RWPE1 (cell line): ENCODE measurements at places on chromosomes 13 and 19.

DNA sequence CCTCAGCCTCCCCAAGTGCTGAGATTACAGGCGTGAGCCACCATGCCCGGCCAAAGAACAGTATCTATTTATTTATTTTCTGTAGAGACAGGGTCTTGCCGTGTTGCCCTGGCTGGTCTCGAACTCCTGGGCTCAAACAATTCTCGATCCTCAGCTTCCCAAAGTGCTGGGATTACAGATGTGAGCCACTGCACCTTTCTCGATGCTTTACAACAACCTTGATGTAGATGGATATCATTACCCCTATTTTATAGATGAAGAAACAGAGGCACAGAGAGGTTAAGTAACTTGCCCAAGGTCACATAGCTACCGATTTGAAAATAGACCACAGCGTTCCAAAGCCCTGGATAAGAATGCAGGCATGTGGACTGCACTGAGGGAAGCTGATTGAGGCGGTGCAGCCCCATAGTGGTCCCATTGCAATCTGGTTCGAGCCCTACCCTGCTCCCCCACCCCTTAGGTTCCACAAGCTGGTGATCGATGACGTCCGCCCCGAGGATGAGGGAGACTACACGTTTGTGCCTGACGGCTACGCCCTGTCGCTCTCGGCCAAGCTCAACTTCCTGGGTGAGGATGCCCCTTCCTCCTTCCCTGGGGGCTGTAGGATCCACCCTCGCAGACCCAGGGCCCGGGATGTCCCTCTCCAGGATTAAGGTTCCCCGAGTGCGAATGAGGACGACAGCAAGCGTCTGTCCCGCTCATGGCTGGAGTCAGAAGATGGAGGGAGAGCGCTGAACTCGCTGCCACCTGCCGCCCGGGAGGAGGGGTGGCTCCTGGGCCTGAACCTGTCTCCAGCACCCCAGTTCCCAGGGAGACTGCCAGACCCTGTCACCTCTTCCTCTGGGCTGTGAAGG, 17.9 kb downstream of the MYBPC2 start:
- DNase-seq, result no peak

DNA sequence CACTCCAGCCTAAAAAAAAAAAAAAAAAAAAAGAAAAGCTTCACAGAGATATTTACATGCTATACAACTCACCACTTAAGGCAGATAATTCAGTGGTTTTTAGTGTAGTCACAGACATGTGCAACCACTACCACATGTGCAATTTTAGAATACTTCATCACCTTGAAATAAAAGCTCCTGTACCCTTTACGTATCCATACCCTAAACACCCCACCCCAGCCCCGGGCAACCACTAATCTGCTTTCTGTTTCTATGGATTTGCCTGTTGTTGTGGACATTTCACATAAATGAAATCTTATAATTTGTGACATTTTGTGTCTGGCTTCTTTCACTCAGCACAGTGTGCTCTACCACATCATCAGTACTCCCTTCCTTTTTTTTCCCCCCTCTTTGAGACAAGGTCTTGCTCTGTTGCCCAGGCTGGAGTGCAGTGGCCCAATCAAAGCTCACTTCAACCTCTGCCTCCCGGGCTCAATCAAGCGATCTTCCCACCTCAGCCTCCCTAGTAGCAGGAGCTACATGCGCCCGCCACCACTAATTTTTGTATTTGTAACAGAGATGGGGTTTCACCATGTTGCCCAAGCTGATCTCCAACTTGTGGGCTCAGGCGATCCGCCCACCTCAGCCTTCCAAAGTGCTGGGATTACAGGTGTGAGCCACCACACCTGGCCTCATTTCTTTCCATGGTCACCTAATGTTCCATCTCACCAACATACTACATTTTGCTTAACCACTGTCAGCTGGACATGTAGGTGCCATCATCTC, 4.0 kb downstream of the DDX39A start:
- DNase-seq, result no peak

GRCh38 chr13:27774651-27775050, 17.6 kb upstream of the GSX1 start:
- no peak for DNase-seq

- DNase-seq, result no peak
Measured at GRCh38 chr19:726993-727956, 18.5 kb downstream of the PALM start.

DNA sequence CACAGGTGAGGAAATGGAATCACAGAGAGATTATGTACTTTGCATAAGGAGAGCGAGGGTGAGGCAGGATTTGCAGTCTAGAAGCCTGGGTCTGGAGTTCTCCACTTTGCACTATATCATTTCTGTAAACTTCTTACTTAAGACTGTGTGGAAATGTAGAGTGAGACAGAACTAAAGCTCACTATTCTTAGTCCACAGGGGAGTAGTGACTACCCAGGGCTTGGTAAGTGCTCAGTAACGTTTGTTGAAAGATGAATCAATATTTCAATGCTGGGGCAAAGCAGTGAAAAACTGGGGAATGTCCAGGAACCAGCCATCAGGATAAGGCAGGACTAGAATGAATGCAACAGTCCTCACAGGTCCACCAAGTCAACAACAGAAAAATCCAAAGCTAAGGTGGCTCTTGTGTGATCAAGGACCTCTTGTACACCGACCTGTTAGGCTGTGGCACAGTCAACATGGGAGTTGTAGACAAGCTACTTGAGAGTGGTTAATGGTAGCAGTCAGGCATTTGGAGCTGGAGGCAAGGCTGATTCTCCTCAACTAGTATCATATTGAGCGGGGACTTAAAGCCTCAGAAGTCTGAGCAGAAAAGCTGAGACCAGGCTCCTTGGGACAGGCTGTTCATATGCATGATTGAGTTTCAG, 929 bp upstream of the TNFSF13B start:
- DNase-seq, result no peak

- DNase-seq, result no peak
Measured at GRCh38 chr19:45170146-45171106, 7.6 kb downstream of the TRAPPC6A start.

- DNase-seq, result peak; percentile 98
Measured at GRCh38 chr19:55206664-55207500, 2.4 kb downstream of the PTPRH start.

- DNase-seq, result peak; percentile 22
Measured at GRCh38 chr13:75256922-75257321, 225.0 kb downstream of the TBC1D4 start.

DNA sequence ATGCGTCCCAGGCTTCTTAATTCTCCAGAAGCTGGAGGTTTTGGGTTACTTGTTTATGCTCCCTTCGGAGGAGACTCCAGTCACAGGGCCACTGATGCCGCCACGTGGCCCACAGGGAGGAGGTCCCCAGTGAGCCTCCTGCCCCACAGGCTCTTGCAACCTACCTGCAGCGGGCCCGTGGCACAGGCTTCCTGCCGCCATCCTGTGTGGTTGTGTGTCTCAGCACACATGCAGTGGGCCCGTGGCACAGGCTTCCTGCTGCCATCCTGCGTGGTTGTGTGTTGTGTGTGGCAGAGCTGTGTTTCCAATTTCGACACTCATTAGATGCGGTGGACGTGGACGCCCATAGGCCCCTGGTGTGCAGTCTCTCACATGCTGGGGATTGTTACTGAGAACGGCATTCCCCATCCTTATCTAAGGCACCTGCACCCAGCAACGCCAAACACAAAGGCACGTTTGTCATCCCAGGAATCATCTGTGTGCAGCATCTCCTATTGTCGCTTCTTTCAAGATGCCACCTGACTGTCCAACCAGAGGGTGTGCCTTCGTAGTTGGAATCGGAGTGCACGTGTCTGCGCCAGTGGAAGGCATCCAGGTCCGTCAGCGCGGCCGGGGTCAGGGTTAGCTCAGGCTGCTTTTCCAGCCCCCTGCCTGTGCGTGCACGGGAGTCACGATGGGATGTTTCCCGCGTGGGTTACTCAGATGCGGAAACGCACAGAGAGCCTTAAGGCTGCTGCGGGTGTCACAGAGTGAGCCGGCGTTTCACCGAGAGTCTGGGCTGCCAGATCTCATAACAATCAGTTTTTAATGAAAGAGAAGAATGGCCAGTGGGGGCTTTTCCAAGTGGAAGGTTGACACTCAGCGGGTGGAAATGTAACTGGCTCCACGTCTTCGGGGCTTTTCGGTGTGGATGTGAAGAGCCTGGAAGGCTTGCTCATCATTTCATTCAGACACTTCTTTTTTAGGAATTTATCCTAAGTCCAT, 119.8 kb downstream of the ATP11A start:
- DNase-seq, result no peak

DNA sequence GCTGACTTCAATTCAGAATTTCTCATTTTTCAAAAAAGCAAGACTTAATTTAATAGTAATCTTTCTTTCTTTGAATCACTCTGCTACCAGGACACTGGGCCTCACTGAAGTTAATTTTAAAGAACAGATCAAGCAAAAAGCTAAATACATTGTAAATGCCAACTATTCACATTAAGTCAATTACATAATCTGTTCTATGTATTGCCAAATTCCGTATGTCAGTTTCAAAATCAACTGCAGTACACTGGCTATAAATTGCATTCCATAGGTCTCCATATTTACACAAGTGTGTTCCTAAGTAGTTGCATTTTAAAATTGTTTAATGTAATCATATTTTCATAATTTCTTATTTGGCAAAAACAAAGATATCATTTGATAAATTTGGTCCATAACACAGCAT, 10.1 kb downstream of the FOXO1 start:
- DNase-seq, result no peak

GRCh38 chr13:31352467-31352866, 152.7 kb downstream of the B3GLCT start:
- no peak for DNase-seq

- no peak for DNase-seq
Measured at GRCh38 chr13:33583398-33583797, 234.6 kb upstream of the RFC3 start.

GRCh38 chr13:110317496-110318195, 10.6 kb downstream of the COL4A2 start:
- DNase-seq, result no peak

DNA sequence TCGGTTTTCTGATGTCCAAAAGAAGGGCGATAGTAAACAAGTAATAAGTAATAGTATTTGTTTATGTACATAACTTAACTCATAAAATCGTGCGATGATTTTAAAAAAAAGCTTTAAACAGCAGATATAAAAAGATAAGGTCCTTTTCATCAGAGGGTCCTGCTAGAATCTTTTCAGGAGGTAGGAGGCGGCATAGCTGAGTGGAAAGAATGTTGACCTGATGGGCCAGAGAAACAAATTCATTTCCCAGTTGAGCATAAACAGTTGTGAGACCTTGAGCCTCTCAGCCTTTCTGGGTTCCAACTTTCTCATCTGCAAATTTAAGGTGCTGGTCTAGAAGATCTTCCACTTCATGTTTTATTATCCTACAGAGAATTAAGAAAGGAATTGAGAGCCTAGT, 173.5 kb downstream of the LACC1 start:
- no peak for DNase-seq

- no peak for DNase-seq
Measured at GRCh38 chr13:44296856-44297255, 76.8 kb upstream of the SERP2 start.

DNA sequence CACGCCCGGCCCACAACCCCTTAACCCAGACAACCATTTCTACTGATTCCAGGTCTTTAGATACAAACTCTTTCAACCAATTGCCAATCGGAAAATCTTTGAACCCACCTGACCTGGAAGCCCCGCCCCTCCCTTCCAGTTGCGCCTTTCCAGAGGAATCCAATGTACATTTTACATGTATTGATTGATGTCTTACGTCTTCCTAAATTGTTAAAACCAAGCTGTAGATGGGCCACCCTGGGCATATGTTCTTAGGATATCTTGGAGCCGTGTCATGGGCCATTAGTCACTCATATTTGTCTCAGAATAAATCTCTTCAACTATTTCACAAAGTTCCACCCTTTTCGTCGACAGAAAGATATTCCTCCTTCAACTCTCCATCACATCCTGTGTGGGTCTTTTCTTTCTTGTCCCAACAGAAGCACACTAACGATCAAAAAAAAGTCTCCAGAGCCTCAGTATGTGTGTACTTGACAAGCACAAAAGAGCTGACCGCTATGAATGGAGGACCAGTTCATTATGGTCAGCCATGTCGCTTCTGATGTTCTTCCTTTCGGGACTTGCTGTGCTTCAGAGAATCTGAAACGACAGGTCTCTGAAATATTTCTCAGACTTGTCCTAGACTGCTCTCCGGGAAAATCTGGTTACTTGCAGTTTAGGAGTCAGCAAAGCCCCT, 601 bp upstream of the ZNF749 start:
- DNase-seq, result no peak

GRCh38 chr19:30593356-30593755, 221.2 kb downstream of the ZNF536 start:
- DNase-seq, result no peak

DNA sequence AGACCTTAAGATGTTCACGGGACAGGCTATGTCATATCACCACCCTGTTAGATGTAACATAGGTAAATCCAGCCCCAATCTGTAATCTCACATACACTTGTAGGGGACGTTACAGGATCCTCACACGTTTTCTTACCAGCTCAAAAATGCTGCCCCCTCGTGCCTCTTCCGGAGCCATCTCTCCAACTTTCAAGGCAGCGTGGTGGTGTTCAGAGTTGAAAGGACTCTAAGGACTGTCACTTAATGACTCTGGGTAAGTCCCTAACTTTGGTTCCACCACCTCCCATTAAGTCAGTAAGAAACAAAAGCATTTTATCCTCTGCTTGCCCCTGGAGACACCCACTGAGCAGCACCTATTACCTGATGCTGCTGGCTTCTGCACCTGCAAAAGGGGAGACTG, 4.4 kb downstream of the MED26 start:
- no peak for DNase-seq

DNA sequence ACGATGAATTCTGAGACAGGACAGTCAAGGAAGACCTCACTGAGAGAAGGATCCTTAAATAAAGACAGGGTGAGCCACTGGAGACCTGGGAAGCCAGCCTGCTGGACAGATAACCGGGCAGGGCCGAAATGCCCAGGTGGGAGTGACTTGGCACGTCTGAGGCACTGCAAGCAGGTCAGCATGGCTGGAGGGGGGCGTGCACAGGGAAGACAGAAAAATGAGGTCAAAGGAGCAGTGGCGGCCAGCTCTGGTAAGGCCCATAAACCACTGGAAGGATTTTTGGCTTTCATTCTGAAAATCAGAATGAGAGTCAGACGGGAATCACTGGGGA, 5.8 kb upstream of the ATP1A3 start:
- no peak for DNase-seq

DNA sequence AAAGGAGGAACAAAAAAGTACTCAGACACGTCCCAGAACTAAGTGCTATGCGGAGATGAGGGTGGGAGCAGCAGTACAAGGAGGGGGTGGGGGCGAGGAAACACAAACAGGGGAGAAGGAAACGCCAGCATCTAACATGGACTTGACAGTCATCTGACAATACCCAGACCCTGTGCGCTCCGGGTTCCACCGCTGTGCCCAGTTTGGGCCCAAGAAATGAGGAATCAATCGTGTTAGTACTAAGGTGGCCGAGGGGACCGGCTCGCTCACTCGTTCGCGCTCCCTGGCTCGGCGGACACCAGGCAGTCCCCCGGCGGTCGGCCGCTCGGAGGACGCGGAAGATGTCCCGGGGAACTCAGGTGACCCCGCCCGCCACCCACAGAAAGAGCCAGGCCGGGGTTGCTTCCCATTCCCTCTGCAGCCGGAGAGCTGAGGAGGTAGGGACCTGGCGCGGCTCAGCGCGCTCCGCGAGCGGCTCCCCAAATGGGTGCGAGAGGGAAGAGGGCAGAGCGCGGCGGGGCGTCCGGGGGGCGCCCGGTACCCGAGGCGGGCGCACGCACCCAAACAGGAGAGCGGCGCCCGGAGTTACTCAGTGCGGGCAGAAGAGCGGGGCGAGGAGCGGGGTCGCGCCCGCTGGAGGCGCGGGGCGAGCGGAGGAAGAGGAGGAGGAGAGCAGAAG, 616 bp downstream of the TSHZ3 start:
- no peak for DNase-seq
